ENCODE measurements at places on chromosomes 11 and 22.

- peak; percentile 82 for DNase-seq
These were observed 28.5 kb upstream of the RBX1 start for GRCh38 chr22:40922484-40923303.

GRCh38 chr11:40380835-40381234 is 1078.6 kb downstream of the LRRC4C start:
- DNase-seq, result no peak

GRCh38 chr11:113474362-113475159 is 637 bp downstream of the DRD2 start:
- DNase-seq, result peak; percentile 6

DNA sequence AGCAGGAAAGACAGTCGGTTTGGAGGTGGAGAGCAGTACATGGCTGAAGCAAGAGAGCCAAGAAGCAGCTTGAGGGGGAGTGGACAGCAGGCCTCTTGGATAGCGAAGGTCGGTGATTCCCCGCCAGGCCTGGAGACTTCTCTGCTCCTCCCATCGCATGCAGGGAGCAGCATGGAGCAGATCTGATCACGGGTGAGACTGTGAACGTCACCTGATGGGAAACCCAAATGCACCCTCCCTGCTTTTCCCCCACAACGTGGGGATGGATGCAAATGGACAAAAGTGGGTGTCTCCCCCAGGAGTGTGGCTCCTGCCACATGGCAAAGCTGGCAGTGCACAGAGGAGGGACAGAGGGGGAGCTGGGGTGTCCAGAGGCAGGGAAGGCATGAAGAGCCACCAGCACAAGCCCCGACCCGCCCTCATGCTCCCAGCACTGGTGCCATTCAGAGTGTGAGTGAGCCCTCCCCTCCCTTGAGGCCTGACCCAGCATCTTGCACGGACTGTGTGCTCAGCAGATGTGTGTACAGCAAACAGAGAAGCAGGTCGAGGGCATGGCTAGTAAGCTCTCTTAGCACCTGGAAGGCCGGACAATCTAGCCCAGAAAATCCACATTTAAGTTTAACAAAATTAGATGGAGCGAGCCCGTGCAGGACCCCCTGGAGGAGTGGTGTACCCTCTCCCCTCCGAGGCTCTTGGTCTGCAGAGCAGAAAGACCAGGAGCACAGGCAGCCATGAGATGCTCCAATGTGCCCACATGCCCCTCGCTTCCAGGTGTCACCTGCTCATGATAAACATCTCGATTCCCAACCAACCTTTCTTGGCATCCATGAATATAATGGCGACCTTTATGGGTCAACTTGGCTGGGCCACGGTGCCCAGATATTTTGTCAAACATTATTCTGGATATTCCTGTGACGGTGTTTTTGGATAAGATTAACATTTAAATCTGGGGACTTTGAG is 661.7 kb downstream of the TBC1D22A start:
- peak; percentile 6 for DNase-seq

GRCh38 chr22:31520051-31520450 is 23.7 kb downstream of the SFI1 start:
- DNase-seq, result no peak

DNA sequence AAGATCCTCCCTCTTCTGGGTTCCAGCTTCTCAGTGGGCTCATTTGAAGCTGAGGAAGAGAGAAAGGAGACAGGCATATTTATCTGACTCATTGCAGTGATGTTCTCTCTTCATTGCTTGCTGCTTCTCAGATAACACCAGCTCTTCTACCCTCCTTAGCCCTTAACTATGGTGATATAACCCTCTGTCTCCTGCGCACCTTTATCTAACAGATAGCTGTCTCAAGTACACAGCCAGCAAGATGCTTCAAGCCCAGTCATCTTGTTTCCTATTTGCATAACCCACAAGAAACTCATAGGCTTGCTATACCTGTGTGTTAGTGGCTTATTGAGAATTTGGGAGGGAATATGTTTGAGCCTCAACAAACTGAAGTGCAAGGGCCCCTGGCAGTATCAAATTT is 12.6 kb downstream of the PRSS23 start:
- no peak for DNase-seq
